ENCODE measurements at places on chromosomes 6 and 20.

GRCh38 chr6:41720262-41720620 lies 15.2 kb downstream of the TFEB start:
- DNase-seq, result no peak

GRCh38 chr20:62287759-62288534 lies 14.8 kb upstream of the ADRM1 start:
- DNase-seq, result no peak

DNA sequence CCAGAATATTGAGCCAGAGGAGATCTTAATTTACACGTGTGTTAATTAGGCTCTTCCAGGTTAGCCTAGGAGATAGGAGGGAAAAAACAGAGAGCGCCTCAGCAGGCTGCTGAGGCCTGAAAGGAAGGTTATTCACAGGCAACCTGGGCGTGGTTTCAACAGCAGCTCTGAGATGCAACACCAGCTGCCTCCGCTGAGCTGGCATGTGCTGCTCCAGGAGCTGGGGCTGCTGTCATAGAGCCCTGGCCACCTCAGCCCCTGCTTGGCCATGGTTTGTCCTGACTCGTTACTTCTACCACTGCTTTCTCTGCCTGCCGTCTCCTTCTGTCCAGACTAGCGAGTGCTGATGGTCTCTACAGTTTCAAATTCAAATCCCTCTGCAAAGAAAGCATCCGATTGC lies 32.4 kb upstream of the RPP40 start:
- peak; percentile 8 for DNase-seq

DNA sequence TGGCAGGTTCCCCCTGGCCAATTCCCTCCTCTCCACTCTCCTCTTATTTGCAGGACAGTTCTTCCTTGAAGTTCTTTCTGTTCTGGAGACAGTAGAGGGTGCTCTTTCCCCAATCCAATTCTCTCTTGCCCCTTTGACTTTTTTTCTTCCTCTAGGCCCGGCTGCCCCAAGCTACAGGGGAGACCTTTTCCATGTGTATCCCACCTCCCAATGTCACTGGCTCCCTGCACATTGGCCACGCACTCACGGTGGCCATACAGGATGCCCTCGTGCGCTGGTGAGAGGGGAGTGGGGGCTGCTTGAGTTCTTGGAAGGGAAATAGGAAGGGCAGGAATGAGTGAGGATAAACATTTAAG lies 1.5 kb downstream of the VARS2 start:
- peak; percentile 55 for DNase-seq

DNA sequence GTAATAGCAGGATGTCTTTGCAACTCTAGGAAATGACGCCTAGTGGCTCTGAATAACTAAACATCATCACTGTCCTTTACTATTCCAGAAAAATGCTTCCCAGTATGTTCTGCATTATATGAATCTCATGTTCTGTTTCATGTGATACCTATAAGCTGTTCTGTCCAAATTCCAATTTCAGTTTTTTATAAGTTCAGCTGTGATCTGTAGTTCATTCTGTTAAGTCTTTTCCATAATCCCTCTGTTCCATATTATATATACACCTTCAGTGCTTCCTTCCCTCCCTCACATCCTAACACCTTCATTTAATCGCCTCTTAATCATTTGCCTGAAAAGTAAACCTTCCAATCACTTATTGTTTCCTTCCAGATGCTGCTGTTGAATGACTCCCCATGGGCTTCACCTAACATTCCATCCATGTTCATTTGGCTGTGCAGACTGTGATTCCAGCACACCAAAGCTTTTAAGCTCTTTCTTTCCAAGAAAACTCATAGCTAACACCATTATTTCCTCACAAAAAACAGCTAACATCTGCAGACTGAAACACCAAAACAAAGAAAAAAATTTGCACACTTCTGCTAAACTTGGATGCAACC lies 18.6 kb downstream of the HMGCLL1 start:
- DNase-seq, result no peak

- no peak for DNase-seq
Measured at GRCh38 chr20:16107172-16107870, 465.9 kb downstream of the KIF16B start.

DNA sequence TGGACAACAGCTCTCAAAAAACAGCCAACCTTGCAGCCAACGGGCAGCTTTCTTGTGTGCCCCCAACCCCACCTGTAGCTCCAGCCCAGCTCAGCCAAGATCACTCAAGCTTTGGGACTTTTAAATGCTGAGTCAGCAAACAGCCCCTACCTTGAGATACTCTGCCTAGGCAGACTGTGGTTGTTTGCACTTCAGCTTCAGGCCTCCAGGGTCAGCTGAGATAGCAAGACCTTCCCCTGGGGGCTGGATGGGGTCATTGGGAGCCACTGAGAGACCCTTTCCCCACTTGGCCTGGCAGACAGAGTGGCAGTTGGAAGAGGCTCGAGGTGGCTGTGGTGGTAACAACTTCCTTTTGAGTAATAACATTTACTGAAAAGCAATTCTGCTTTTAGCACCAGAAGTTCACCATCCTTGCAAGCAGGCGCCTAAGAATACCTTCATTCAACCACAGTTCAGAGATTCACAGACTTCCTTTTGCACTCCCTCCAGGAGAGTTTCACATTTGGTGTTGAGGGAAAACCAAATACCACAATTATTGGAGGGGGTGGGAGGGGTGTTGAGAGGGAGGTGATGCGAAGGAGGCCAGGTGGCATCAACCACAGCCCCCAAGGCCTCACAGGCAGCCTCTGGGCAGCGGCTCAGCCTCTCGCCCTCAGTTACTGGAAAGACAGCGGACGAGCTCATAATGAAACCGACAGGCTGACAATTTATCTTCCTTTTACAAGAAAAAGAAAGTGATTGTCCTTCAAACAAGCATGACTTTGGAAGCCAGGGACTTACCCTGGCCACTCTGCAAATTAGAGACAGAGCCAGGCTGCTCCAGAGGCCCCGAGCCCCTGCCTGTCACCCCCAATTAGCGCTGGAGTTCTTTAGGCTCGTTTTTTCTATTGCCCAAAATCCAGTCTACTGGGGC lies 148.1 kb downstream of the CEBPB start:
- no peak for DNase-seq

GRCh38 chr6:110412360-110412759 lies 3.0 kb downstream of the DDO start:
- DNase-seq, result no peak

GRCh38 chr6:87196275-87196842 lies 41.0 kb downstream of the ZNF292 start:
- DNase-seq, result no peak

DNA sequence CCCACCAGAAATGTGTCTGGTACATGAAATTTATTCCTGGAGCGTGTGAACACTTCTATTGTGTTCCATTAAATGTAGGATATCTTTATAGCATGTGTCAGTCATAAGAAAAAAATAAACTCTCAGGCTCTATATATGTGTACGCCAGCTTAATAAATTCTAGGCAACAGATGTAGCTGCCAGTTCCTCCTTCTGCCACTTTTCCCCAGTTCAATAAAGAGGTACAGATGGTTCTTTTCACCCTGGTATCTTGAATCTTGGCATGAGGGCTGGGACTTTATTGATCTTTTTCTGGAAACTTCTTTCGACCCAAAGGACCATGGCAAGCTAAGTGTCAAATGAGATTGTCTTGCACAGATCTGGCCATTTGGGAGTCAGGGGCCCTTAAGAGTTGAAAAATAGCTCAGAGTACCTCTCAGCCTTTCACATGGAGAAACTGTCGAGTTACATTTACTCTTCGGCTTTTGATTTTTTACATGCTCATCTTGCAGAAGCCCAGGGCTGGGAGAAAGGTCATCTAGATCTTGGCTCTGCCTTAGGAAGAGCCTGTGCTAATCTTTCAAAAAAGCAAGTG lies 240.9 kb downstream of the DOK5 start:
- no peak for DNase-seq
